Activated naive CD4-positive, alpha-beta T cell treated with anti-CD3 and anti-CD28 coated beads for 36 hours (primary cell): ENCODE measurements at places on chromosomes 6 and 20.
A peak's percentile ranks its signal among the peaks of the same experiment; 100 is the strongest.

GRCh38 chr20:25464501-25465242 lies 57.2 kb downstream of the GINS1 start:
- DNase-seq, result no peak

GRCh38 chr6:3536901-3537300 lies 80.1 kb upstream of the SLC22A23 start:
- no peak for DNase-seq

GRCh38 chr6:47268572-47269187 lies 41.0 kb downstream of the TNFRSF21 start:
- no peak for DNase-seq

- DNase-seq, result no peak
These were observed 47.5 kb upstream of the VSX1 start for GRCh38 chr20:25129428-25129827.

DNA sequence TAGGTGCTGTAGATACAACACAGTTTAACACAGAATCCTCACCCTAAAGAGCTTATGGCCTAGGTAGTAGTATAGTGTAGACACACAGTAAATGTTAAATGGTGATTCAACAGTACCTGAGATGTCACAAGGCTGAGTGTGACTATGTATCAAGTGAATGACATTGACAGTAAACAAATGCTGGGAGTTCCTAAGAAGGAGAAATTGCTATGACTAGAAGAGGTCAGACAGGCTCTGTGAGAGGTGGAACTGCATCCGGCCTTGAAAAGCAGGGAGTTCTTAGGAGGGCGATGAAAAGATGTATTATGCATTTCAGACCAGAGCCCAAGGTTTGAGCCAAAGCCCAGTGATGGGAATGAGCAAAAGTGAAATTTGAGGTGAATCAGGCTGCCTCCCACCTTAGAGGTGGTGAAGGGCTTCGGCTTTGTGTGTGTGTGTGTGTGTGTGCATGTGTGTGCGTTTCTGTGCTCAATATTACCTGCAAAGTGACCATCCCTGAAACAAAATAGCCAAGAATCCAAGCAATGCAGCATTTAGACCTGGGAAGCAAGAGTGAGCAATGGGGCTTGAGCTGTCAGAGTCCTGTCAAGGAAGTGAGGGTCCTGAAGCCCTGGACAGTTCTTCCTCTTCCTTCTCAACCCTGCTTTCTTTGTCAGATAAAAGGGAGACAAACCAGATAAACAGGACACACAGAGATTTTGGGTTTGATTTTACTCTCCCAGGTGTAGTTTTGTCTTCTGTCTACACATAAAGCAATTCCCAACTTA lies 32.3 kb upstream of the CITED2 start:
- no peak for DNase-seq

DNA sequence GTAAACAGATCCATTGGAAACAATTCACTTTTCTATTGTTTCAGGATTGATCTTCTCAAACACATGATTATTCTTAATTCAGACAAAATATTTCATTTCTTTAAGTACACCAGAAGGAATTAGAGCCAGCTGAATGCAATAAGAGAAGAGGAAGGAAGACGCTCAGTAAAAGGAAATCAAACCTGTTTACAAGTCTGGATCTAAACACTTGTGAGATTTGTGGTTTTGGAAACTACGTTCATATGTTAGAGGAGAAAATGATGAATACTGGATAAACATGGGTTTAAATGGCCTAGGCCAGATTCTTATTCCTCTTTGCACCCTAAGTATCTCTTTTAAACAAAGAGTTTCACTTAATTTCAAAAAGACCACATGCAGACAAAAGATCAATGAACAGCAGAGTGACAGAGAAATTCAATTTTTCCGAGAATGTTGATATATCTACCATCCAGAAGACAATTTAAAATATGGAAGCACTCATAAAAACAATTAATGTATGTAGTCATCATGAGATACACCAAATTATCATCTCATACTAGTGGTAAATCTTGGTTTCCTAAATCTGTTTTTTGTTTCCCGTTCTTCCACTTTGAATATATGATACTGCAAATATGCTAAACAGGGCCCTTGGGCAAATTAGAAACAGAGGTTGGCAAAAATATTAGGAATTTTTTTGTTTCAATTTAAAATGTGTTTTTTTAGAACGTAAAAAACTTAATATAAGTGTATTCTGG lies 703.5 kb upstream of the CITED2 start:
- no peak for DNase-seq

DNA sequence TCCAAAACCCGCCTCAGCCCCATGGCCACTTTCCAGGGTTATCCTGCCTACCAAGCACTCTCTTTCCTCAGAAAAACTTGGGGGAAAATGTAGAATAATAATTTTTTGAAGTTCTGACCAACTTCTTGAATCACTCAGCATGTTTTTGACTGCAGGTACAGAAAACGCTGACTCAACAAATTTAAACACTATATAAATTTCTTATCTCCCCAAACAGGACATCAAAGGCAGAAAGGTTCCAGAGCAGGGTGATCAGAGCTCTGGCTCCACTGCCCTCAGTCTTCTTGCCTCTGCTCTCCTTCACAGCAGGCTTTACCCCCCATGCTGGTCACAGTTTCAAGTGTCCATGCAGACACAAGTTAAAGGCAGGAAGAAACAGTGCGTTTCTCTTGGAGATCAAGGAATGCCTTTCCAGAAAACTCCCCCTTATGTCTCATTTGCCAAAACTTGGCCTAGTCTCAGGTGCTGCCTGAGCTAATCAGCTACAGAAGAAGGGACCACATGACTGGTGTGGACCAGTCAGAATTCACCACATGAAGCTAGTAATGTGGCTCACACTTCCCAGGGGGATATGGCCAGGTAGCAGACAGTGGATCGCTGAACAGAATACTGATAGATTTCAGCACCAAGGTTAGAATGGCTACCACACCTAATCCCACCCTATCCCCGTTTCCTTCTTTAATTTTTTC lies 24.4 kb upstream of the SLC17A3 start:
- no peak for DNase-seq

DNA sequence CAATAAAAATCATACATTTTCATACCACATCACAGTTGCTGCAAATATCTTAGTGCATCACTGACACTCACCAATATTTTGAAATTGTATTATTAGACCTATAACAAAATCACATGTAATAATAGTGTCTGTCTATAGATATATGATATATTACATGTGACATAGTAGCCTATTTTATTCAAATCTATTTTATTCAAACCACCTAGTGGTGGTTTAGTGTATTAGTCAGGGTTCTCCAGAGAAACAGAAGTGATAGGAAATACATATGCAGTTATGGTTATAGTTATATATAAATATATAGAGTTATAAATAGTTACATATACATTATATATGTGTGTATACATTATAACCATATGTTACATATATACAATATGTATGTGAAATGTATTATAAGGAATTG lies 366.5 kb upstream of the ARID1B start:
- DNase-seq, result no peak

DNA sequence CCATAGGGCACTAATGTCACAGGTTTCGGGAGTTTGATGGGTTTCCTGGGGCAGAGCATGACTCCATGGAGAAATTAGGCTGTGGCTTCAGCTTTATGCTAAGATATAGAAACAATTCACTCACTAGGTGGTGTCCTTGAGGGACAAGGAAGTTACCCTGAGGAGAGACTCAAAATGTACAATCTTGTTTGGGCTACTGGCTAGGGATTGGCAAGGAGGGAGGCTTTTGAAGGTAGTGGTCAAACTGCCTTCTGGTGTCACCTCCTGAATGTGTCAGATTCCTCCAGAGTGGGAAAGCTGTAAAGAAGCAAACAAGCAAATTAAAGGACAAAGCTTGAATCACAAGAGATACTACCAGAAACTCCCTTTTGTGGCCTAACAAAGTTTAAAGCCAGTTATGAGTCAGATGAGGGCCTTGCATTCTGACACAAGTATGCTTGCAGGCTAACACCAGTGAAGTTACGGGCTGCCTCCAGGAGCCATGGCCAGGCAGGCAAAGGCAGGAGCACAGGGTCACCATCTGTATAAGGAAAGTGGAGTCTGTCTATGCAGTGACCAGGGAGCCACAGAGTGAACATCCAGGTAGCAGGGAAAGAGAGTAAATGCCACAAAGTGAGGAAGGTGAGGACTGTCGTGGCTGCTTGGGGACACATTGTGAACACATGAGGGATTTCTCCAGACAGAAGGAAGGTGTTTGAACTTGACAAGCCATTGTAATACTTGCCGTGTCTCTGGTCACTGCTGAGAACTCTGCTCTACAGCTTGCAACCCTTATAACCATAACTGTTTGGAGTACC lies 107.7 kb upstream of the DTNBP1 start:
- peak; percentile 24 for DNase-seq

GRCh38 chr6:118785601-118786000 lies 108.4 kb upstream of the ASF1A start:
- DNase-seq, result no peak

GRCh38 chr20:54692168-54692887 lies 216.9 kb downstream of the DOK5 start:
- DNase-seq, result no peak

DNA sequence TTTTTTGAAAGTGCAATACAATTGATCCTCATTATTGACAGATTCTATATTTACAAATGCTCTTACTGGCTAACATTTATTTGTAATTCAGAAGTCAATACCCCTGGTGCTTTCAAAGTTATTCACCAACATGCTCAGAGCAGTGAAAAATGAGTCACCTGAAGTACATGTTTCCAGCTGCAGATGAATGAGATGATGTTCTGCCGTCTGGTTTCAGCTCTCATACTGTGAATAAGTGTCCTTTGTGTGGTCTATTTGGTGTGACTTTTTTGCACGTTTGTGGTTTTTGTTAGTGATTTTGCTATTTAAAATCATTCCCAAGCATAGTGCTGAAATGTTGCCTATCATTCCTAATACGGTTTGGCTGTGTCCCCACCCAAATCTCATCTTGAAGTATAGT lies 22.3 kb upstream of the EYA4 start:
- DNase-seq, result no peak

- DNase-seq, result peak; percentile 28
These were observed 1.1 kb downstream of the TCP1 start for GRCh38 chr6:159788276-159788675.

DNA sequence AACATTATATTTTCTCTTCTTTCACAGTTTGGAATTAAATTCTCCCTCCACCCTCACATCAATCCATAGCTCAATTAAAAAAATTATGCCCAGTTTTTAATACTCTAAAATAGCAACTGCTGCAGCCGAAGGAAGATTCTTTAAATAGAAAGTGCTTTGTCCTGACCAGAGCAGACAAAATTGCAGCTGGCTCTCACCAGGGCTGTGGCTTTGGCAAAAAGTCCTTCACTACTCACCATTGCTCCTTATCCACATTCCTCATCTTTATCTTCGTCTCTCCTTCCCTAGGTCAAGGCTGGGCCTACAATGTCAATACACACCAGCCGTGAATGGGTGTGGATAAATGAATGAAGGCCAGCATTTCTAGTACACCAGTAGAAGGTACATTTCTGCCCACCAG lies 107.9 kb upstream of the VGLL2 start:
- no peak for DNase-seq

- DNase-seq, result no peak
These were observed 6.6 kb downstream of the OARD1 start for GRCh38 chr6:41065550-41066026.

GRCh38 chr20:991850-992249 lies 10.3 kb downstream of the RSPO4 start:
- no peak for DNase-seq

GRCh38 chr6:37528541-37528940 lies 28.8 kb upstream of the CCDC167 start:
- DNase-seq, result no peak

- DNase-seq, result no peak
These were observed 26.2 kb upstream of the FOXP4 start for GRCh38 chr6:41519745-41520699.

DNA sequence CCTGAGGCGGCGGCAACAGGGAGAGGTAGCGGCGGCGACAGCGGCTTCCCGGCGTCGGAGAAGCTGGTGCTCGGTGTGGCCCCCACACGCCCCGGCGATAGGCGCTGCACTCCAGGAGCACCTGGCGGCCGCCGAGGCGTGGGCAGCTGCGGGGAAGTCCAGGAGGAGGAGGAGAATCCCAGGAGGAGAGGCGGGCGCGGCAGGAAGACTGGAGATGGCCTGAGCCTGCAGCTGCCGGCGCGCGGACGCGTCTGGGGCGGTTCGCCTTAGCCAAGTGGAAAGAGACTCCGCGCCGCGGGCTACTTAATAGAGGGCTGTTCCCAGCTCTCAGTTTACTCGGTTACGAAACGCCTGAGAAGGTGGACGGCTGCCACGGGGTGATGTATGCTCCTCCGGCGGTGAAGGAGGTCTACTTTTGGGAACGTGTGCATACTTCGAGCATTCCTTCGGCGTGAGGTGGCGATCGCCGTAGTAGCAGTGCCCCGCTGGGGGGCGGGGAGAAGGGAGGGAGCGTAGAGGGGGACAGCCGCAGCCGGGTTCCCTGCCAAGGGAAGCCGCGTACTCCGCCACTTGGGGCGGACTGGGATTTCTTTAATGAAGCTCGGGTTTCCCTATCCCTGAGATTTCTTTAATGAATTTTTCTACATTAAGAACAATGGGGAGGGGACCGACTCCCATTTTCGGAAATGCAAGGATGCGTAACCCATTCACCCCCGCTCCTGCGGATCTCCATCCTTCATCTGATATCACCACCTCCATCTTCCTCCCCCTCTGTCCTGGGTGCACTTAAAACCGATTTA lies at the start of gene COL12A1:
Gene COL12A1 (minus strand): TSS at position 278 of the 800 bp plus-strand sequence. CDS start 3,261 bp downstream, outside the sequence.
- DNase-seq, result peak; percentile 13

- DNase-seq, result no peak
These were observed 140.8 kb downstream of the FARS2 start for GRCh38 chr6:5401845-5402738.

- DNase-seq, result no peak
These were observed 2.8 kb upstream of the ZNF292 start for GRCh38 chr6:87152526-87152955.

DNA sequence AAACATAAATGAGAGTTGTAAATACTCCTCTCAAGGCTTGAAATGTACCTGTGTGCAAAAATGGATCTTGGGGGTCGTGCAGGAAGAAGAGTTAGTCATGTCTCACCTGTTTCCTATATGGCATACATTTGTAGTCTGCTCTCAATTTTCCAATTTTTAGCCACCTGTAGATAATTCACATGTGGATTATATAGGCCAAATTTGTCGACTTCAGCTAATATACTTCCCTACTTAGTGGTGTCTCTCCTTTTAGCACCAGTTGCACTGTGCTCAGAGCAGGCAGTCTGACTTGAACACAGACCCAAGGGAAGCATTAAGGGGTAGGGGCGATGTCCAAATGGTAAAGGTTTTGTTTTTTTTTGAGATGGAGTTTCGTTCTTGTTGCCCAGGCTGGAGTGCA lies 1.9 kb downstream of the RBM24 start:
- DNase-seq, result no peak

GRCh38 chr6:97925504-97925903 lies 642.5 kb upstream of the MMS22L start:
- no peak for DNase-seq

- no peak for DNase-seq
These were observed 74.6 kb downstream of the PHACTR3 start for GRCh38 chr20:59678951-59679350.

DNA sequence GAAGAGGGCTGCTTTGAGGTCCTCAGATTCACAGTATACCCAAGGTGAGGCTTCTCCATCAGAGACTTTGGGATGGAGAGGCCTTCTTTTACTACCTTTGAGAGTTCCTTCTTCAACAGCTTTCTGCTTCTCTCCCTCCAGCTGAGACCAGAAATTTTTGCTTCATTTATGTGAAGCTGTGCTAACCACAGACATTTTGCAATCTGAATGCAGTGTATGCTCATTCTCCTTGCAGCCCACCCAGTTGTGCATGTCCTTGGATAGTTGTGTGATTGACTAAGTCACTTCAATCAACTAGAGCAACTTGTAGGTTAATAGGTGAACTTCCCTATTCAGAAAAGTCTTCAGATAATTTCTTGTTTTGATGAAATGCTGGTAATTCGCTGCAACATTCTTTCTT lies 20.1 kb downstream of the DCBLD1 start:
- no peak for DNase-seq

GRCh38 chr6:43708860-43709653 lies 21.5 kb upstream of the MRPS18A start:
- DNase-seq, result no peak
